ENCODE measurements at places on chromosomes 2 and 18. TPM values are rescaled to one million over a fixed set of nuclear protein-coding genes. Genes with fewer than 3 reads are reported as not detected.

Gene RRM2
- total RNA-seq, result 18.7 TPM

DNA sequence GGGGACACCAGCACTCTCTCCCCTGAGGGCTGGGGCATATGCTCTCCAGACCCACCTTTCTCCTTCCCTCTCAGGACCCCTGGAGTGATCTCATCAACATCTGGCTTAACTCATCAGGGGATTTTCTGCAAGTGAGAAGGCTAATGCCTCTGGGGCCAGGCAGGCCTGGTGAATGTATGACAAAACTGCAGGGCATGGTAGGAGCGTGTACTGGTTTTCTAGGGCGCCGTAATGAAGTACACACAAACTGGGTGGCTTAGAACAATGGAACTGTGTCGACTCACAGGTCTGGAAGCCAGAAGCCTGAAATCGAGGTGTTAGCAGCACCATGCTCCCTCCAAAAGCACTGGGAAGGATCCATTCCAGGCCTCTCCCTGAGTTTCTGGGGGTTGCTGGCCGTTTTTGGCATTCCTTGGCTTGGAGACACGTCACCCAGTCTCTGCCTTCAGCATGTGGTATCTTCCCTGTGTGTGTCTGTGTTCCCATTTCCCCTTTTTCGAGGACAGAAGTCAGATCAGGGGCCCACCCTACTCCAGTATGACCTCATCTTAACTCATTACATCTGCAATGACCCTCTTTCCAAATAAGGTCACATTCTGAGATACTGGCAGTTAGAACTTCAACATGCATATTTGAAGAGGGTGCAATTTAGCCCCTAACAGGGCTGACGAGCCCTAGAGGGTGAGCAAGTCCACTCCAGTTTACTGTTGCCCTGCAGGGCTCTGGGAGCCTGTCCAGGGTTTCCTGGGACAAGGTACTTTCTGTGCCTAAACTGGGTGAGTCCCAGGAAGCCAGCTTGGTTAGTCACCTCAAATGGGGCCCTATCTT is 45.5 kb upstream of the CAB39 start:
- DNase-seq, result no peak

Gene BUB1
- 12.5 TPM for total RNA-seq

GRCh38 chr2:164826293-164827243 is 15.1 kb downstream of the COBLL1 start:
- DNase-seq, result no peak

Gene DSEL
- total RNA-seq, result 8.1 TPM

- DNase-seq, result no peak
Observed at GRCh38 chr18:32851936-32852335, 79.1 kb upstream of the KLHL14 start.

DNA sequence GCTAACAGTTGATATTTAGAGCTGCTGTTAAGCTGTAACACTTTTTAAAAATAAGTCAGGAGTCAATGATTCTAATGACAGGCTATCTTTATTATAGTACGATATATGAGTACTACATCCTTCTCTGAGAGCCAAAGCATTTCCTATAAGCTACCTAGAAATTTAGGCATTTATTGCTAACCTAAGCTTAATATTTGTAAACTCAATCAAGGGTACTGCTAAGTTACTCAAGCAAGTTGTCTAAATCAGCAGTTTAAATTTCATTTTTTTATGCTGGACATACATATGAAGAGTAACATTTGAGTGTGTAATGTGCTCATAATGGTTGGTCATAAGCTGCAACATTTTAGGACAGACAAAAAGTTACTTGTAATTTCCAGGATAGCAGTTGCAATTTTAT is 1576.5 kb upstream of the NXPH2 start:
- DNase-seq, result no peak

DNA sequence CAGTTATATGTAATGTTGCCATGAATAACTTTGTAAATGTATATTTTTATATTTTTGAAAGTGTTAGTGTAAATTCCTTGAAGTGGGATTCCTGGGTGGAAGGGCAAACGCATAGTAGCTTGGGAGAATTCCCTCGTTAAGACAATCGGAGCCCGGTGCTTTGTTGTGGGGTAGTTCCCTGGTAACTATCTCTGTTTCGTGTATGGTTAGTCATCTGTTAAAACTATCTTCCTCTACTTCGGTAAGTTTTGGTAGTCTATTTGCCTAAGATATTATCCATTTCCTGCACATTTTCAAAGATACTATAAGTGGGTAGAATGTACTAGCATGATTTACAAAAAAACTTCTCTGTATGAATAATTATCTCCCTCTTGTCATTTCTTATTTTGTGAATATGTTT is 113.8 kb upstream of the NRXN1 start:
- no peak for DNase-seq

Gene PDCD1
- not detected for total RNA-seq

Measured in endothelial cell (in vitro differentiated cells).